HEK293T (cell line): ENCODE measurements at places on chromosomes 4 and X.

GRCh38 chr4:56434599-56435139, 746 bp downstream of the PPAT start:
- DNase-seq = peak; percentile 30

- DNase-seq = no peak
Measured at GRCh38 chrX:22650691-22651090, 349.1 kb upstream of the DDX53 start.

- no peak for DNase-seq
Measured at GRCh38 chr4:69497886-69498395, 2.2 kb upstream of the UGT2B4 start.

DNA sequence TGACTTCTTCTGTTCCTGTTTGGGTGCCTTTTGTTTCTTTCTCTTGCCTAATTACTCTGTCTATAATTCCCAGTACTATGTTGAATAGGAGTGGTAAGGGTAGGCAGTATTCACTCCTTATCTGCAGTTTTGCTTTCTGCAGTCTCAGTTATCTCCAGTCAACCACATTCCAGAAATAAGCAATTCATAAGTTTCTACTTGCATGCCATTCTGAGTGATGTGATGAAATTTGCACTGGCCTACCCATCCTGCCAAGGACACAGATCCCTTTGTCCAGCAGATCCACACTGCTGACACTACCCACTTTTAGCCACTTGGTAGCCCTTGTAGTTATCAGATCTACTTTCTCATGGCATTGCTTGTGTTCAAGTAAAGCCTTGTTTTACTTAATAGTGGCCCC, 971.6 kb upstream of the INTU start:
- no peak for DNase-seq

DNA sequence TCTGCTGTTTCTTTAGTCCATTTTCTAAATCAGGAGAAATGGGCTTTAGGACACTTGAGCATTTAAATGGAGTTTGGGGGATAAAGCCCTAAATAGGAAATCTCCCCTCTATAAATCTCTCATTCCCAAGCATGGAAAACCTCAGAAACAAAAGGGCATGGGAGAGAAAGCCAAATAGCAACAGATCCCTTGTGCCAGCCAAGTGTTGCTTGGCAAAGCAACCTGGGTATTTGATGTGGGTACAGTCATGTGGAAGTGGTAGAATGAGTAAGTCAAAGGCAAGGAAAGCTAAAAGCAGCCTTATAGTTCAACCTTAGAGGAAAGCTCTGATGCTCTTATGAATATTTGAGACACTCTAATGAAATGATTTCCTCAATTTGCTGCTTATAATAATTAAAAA, 29.5 kb upstream of the SERTM2 start:
- no peak for DNase-seq

DNA sequence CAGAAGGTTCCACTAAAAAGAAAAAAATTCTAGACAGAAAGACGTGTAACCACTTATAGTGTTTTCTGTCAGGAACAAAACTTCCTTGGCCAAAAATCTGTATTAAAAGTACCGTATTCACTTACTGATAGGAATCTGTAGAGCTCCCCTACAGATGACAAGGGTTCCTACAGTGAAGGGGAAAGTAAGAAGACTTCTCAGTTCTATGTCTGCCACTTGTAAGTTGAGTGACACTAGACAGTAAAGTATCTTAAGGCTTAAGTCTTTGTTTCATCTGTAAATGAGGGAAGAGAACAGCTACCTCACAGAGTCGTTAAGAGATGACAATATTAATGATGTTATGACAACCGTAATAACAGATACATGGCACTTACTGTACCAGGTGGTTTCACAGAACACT, 3.3 kb downstream of the COQ2 start:
- no peak for DNase-seq

- DNase-seq = no peak
Measured at GRCh38 chr4:23973308-23973855, 83.5 kb upstream of the PPARGC1A start.

DNA sequence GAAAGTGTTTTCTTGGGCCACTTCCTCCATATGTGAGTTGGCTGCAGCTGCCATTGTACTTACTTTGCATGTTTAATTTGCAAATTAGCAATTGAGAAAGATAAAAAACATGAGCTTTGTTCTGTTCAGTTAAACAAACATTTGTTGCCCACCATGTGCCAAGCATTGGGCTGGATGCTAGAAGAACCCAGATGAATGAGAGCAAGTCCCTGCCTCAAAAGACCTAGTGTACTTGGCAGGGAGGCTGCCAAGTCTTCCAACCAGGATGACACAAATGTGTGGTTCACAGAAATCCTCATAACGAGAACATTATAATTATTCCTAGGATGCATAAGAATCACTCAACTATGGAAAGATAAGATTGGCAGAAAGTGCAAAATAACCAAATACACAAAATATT, 66.7 kb downstream of the GPM6A start:
- no peak for DNase-seq

- DNase-seq = no peak
Measured at GRCh38 chr4:151031831-151032605, 16.9 kb upstream of the LRBA start.

- no peak for DNase-seq
Measured at GRCh38 chr4:6463311-6464289, 8.8 kb downstream of the PPP2R2C start.

GRCh38 chr4:153348006-153348405, 3.5 kb downstream of the MND1 start:
- no peak for DNase-seq

DNA sequence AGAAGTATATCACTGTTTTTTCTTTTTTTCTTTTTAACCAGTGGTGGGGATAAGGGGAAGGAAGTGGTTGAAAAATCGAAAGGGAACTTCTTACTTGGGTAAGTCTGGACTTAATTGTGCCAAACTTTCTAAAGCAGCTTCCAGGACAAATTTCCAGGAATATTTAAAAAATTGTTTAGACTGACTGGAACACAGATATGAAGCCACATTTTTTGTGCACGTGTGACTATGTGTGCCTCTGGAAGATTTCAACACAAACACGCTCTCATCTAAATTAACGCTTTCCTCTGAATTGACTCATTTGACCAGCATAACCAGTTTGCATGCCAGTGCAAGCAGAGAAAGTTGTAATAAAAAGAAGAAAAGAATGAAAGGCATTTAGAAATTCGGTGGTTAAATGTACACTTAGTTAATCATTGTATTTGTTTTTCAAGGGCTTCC, 18.8 kb upstream of the YTHDC1 start:
- DNase-seq = no peak
